ENCODE measurements at places on chromosomes 3 and 15.

DNA sequence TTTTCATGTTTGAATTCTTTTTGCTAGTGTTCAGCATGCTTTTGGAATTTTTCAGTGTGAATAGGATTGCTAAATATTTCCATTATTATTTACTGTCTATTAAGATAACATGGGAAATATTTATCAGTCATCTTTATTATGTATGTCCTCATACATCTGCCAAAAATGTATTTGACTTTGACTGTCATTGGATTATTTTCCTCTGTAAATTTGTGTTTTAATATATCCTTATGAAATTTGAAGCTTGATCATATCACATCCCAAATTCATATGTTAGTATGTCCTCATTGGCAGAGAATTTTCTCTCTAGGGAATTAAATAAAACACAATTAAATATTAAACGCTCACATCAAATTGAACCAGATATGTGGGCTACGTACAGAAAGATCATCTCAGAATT is 32.3 kb upstream of the TRPC1 start:
- DNase-seq, result no peak

GRCh38 chr3:23740517-23740965 is 65.2 kb upstream of the UBE2E1 start:
- peak; percentile 27 for DNase-seq

GRCh38 chr3:20258371-20258770 is 72.4 kb upstream of the SGO1 start:
- no peak for DNase-seq

DNA sequence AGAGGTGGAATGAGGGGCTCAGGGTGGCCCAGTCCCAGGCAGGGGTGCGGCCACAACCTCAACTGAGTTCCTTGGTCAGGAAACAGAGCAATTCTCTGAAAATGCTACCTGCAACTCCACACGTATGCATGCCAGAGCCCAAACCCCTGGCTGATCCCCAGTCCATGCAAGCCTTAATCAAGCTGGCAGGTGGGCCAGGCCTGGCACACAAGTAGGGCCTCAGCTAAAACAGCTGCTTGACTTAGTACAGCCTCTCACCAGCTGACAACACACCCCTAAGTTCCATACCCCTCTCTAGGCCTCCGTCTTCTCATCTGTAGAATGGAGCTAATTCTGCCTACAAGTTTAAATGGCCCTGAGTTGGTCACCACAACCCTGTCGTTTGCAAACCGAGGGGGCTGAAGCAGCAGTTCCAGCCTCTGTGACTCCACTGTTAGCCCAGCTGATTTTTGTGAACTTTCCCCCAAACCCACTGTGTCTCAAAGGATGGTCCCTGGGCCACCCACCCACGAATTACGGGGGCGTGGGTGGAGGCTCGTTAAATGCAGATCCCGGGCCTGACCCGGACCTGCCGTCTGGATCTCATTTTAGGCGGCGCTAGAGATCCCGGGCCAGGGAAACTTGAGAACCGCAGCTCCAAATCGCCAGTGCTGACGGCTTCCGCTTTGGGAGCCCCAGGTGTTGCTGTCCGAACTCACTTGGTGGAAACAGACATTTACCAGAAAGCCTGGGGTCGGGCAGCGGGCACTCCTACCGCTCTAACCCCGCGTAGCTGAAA is 927 bp downstream of the CHDH start:
- peak; percentile 12 for DNase-seq

DNA sequence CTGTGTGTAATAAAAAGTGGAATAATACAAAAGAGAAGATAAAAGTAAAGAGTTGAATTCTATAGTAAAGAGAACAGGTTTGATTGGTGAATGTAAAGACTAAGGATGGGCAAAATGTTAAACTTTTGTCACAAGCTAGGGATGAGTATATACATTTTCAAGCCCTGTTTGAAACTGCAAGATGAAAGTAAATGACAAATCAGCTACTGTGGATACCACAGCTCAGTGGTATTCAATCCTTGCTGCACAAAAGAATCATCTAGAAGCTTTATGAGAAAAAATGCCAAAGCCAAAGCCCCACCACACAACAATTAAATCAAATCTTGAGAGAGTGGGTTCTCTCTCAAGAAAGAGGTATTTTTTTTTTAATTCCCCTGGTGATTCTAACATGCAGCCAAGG is 67.7 kb downstream of the VPS13C start:
- no peak for DNase-seq

DNA sequence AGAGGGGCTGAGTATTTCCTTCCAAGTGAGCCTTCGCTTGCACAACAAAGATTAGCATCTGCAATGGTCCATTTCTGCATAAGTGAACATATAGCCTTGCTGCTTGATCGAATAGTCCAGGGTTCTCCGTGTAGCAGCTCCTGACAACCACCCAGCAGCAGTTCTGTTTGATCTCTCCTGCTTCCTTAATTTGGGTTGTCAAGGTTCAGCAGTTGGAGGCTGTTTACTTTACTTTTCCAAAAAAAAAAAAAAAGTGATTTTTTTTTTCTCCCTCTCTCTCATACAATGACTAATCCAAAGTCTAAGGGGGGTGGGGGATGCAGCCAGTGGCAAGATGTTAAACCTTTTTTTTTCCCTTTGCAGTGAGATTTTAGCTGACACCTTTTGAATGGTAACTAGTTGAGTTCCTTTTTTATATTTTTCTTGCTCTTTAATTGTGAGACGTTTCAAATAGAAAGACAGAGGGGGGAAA is 3.6 kb downstream of the FOXP1 start:
- no peak for DNase-seq

GRCh38 chr15:63848879-63849551 is 15.3 kb upstream of the HERC1 start:
- no peak for DNase-seq

GRCh38 chr3:188282871-188283270 is 128.9 kb downstream of the LPP start:
- no peak for DNase-seq

- no peak for DNase-seq
These were observed 47.4 kb upstream of the PSMD6 start for GRCh38 chr3:64070704-64071103.

DNA sequence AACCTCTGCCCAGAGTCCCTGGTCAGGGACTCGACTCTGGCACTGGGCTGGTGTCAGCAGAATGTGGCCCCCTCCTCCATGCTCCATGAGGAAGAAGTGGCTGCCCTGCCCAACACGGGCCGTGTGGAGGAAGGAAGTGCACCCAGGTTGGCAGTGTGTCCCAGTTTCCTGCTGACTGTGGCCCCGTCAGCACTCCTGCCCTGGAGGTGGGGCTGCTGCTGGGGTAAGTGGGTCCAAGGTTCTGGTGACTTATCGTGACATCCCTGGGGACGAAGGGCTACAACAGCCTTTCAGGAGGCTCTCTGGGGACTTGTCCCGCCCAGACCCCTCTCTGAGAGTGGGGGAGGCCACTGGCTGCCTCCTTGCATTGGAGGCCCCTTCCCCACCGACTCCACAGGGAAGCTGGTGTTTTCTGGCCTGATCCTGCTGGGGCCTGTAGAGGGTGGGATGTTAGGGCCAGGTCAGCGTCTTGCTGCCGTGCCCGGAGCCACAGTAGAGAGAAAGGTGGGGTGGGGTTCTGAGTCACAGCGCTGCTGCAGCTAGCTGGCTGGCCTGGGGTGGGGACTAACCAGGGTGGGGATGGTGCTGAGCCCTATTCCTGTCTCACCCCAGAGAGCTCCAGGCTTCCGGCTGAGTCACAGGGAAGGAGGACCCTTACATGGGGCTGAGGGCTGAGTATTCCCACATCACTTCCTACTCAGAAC is 10.5 kb downstream of the SEMA4B start:
- DNase-seq, result no peak

DNA sequence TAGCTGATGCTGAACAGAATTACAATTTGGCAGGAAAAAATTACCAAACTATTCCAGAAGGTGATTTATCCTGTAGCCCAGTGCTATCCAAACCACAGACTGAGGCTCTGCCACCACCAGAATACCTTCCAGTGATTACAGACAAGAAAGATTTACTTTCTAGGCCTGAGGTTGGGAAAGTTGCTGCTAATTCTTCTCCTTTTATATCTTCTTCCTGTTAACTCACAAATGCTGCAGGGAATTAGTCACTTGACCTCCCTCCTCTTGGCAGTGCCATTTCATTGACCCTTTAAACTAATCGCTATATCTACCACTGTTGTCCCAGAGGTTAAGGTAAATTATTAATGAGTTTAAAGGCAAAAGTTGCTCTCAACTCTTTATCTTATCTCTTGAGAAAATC is 118.4 kb downstream of the CTNNB1 start:
- DNase-seq, result no peak

GRCh38 chr3:15450438-15451215 is 23.2 kb downstream of the EAF1 start:
- no peak for DNase-seq

DNA sequence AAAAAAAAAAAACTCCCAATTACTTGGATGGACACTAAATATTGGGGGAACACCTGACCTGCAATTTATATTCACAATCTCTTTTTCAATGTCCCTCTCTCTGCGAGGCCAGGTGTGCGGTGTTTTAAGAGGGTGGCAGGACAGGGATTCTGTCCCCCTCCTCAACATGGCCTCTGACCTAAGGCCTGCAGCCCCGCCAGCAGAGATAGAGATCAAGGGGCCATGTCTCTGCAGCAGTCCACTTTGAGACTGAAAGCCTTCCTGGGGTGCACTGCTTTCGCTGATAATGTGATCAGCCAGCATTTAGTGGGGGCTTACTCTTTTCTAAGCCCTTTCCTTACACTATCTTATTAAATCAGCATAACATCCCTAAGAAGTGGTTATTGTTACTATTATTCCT is 419.9 kb downstream of the OCA2 start:
- DNase-seq, result no peak

GRCh38 chr3:9870978-9871377 is 9.1 kb downstream of the CIDEC start:
- no peak for DNase-seq

GRCh38 chr15:95284933-95285421 is 1045.5 kb upstream of the NR2F2 start:
- DNase-seq, result no peak

GRCh38 chr15:25054329-25054728 is 99.5 kb downstream of the SNRPN start:
- no peak for DNase-seq

DNA sequence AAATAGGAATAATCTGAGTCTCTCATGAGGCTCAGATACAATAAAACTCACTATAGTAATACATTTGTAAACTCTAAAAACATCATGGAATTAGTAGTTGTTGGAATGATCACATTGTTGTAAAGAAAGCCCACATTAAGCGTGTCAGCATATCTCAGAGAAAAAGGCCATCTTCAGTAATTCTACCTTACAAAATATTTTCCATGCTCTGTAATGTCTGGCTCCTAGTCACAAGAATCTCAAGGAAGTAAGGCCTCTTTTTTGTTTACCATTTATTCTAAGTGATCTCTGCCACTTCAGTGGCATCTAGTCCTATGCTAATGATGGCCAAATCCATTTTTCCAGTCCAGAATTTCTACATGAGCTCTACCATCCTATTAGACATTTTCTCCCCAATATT is 240.2 kb upstream of the ZNF717 start:
- no peak for DNase-seq

DNA sequence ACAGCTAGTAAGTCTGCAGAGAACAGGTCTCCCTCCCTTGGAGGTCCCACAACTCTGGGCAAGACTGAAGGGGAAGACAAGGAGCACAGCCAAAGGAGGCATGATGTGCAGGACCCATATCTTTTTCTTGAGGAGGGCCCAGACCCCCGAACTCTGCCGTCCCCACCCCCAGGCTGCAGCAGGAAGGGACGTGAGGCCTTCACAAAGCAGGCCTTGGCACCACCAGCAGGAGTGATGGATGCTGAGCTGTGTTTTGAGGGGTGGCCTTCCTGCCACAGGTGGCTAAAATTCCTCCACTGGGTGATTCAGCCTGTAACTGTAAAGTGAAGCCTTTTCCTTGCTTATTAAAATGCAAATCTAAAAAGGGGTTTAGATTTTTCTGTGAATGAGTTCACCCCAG is 8.6 kb downstream of the PLA2G4D start:
- DNase-seq, result no peak

- DNase-seq, result no peak
These were observed 35.4 kb downstream of the ACAN start for GRCh38 chr15:88838667-88839066.

DNA sequence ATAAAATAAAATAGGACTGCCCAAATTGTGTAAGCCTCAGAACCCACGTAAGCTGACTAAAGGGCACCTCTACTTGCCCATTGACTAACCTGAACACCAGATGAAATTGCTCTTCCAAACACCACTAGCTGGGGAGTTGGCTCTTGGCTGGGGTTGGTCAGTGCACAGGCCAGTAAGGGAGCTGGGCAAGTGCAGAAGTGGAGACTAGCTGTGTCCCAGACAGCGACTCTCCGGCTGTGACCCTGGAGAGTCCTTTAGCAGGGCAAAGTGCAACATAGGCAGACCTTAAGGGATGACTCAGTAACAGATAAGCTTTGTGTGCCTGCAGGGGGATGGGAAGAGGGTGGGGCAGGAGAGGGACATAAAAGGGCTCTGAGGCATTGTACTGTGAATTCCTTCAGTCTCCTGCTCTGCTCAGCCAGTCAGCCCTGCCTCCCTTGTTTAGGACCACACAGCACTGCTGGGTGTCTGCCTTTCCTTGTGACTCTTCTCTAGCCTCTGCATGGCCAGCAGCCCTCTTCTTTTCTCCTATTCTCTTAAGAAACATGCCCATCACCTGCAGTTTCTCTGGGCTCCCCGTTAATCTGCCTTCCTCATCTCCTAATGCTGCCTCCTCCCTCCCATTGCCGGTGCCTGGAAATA is 13.2 kb downstream of the NR1I2 start:
- no peak for DNase-seq

DNA sequence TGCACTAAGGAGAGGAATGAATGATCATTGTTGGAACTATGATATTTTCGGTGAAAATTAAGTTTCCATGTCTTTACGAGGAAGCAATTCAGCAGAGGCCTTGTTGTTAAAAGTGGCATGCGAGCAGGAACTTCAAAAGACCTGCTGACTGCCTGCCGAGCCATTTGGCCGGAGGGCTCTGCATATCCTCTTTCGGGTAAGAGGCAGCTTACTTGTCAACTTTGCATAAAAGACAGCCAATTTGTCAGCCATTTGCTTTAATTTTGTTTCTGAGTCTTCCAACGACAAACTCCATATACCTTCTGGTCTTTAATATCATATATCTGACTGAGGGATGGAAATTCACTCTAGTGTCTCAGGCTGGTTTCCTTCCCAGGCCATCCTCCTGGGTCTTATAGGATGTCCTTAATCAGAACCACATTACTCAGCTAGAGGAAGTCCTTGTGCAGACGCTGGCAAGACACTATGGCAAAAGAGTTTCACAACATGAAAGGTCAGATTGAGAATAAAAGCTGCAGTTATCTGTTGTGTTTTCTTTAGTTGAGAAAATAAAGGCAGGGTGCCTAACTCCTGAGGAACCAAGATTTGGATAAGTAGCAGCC is 128.7 kb upstream of the WNT5A start:
- no peak for DNase-seq

DNA sequence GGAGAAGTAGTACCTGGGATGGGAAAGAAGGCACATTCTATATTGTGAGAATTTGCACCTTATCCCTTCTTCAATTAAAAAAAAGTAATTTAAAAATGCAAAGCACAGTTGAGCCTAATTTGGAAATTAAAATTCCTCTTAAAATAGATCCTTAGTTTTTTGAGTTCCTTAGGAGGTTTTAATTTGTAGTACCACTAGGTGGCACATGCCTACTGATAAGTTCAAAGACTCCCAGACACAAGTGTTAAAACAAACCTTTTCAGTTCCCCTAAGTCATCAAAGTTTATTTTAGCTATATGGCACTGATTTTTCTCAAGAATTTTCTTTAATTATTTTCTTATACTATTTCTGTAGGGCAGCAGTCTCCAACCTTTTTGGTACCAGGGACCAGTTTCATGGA is 127.6 kb upstream of the AZI2 start:
- no peak for DNase-seq

GRCh38 chr3:127536830-127537812 is 53.4 kb downstream of the TPRA1 start:
- no peak for DNase-seq

Measured in stimulated activated CD4-positive, alpha-beta T cell treated with anti-CD3 and anti-CD28 coated beads, Interleukin-2, amount 100 ng/mL, for 24 hours (primary cell).